Mammary epithelial cell (primary cell): ENCODE measurements at places on chromosomes 1 and 21. TPM values are rescaled to one million over a fixed set of nuclear protein-coding genes. Genes with fewer than 3 reads are reported as not detected.

The CD1D gene
- polyA plus RNA-seq = 3.7 TPM

The KCNE2 gene
- polyA plus RNA-seq = not detected

The TFF2 gene
- polyA plus RNA-seq = not detected

The SLC16A4 gene
- 12.4 TPM for polyA plus RNA-seq

The RAB25 gene
- polyA plus RNA-seq = 131 TPM

The LCE3E gene
- 0.19 TPM for polyA plus RNA-seq

The ETV3L gene
- polyA plus RNA-seq = not detected

The SYTL1 gene
- 33.0 TPM for polyA plus RNA-seq

The MRAP gene
- not detected for polyA plus RNA-seq

The C1orf185 gene
- polyA plus RNA-seq = not detected

The TCHHL1 gene
- polyA plus RNA-seq = not detected

GRCh38 chr1:172609528-172609927 is 49.4 kb upstream of the FASLG start:
- peak; percentile 19 for DNase-seq

GRCh38 chr1:206703661-206704060 is 19.0 kb downstream of the MAPKAPK2 start:
- no peak for DNase-seq

DNA sequence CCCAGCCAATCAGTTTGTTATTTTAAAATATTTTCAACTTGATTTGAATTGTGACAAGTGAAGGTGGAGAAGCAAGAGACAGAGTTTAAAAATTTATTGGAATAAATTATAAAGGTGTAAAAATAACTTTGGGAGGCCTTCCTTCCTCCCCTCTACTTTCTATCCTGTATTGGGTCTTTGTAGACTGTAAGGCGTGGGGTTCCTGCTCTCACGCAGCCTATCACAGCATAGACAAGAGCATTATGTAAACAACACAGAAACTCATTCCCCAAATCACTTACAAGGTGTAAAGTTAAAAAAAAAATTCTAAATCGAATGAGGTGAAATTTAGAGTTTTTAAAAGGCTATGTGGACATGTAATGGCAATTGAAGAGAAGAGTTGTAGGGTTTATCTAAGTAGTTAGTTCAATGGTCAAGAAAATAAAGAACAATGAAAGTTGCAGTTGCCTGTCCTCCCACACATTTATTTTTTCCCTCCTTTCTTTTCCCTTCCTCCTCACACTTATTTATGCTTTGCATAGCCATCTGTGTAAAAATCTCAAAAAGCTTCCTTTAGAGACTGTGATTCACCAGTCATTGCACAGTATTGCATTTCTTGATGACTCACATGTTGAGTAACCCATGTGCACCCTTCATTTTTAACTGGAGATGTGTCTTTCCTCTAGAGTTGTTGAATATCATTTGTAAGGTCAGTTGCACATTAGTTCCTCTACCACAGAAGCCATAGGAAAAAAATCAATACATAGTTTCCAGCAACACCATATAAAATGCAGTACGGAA is 242.2 kb downstream of the PTPRC start:
- DNase-seq = peak; percentile 87

DNA sequence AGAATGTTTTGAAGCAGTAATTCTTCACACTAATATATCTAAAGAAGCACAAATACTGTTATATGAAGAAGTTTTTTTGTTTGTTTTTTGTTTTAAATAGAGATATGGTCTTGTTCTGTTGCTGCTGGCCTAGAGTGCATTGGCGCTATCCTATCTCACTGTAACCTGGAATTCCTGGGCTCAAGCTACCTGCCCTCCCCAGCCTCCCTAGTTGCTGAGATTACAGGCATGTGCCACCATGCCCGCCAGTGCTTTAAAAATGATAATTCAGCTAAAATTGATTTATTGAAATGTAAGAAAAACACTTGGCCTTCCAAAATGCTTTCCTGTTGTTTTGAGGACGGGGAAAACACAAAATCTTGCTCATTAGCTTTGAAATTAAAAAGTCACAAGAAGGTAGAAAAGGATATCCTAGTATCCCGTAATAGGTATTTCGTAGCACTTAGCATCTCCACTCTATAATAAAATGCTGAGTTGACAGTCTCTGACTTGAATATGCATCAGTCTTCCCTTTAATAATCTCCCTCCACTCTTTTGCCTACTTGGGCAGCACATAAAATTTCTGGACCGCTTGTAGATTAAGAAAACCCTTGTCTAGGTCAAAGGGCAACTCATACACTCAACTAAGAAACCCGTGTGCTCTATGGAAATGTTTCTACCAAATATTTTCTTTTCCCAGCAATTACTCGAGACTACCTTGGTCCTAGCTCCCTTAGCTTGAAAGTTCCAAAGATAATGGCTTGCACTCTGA is 1.3 kb downstream of the SCYL3 start:
- no peak for DNase-seq

DNA sequence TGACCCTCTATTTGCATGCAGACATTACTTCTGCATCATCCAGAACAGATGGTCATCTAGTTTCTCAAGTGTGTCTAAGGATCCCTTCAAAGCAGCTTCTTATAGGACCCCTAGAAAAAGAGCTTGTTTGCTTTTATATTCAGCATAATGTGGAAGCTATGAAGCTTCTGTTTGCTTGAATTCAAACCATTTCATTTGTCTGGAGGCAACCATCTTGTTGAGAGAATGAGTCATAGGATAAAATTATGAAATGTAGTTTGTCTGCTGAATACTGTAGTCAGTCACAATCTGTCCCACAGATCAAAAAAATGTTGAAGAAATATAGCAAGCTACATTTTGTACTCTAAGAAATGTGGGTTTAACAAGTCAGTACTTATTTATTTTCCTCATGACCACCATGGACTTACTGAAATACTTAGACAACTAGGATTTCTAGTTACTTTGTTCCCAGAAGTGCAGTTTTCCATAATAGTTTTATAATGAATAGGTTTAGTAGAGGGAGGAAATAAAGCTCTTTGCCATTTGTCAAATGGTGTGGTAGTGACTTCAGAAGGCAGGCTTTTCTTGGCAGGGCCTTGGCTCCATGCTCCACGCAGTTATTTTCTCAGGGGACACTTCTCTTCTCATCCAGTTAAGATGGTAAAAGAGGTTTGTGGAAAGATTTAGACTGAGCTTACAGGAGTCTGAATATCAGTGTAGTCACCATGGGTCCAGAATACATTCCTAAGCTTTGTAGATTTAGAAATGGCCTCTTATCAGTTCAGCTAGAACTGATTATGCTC is 74.8 kb upstream of the DEPDC1 start:
- DNase-seq = peak; percentile 27

GRCh38 chr1:89758156-89758555 is 62.7 kb upstream of the LRRC8D start:
- DNase-seq = no peak

- no peak for DNase-seq
Observed at GRCh38 chr1:8809342-8809736, 8.1 kb downstream of the RERE start.

- peak; percentile 53 for DNase-seq
Observed at GRCh38 chr1:243848858-243849420, 1.1 kb downstream of the AKT3 start.

DNA sequence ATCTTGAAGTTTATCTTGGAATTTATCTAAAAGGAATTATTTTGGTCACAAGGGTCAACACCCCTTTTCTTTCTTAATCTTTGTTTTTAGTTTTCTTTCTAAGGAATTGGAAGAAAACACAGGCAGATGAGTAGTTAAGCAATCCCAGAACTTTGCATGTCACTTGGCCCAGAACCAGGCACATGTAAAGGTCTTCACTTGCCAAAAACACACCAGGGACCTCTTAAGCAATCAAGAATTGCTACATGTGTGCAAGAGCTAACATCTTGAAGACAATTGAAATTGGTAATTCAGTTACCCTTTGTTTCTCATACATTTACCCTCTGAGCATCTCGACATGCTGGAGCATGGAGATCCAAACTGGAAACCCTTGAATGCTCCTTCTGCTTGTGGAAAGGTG is 114.2 kb downstream of the ZC3H11B start:
- DNase-seq = no peak

GRCh38 chr21:14581902-14582457 is 35.9 kb upstream of the SAMSN1 start:
- no peak for DNase-seq

DNA sequence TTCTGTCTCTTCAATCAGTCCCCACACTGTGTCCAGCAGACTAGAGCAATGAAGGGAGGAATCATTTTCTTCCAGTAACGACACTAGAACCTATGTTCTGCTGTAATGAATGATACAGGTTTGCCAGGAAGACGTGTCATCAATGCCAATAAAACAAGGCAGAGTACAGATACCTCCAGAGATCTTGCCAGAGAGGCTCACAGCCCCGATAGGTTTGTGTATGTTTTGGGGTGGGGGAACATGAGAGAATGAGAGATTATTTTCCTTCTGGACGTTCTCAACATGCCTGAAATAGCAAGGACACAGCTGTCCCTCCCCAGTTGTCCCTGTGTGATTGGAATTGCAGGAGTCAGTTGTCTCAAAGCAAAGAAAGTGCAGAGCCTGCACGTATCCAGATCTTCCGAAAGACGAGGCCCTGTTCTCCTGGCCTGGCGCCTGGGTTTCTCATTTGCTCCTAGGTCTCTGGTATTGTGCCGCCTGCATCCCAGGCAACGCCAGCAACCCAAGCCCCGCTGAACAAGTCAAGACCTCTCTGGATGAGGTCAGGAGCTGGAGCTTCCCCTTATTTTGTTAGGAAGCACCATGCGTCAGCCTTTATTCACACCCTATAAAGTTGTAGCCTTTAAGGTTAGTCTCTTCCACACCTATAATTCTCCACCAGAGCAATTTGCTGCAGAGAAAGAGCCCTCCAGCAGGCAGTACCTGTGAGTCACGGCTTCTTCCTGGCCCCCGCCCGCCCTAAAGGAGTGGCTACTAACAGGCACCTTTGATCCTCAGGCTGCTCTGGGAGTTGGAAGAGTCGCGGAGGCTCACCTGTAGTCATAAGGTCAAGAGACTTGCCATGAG is 130.5 kb downstream of the TOMM20 start:
- DNase-seq = peak; percentile 100

DNA sequence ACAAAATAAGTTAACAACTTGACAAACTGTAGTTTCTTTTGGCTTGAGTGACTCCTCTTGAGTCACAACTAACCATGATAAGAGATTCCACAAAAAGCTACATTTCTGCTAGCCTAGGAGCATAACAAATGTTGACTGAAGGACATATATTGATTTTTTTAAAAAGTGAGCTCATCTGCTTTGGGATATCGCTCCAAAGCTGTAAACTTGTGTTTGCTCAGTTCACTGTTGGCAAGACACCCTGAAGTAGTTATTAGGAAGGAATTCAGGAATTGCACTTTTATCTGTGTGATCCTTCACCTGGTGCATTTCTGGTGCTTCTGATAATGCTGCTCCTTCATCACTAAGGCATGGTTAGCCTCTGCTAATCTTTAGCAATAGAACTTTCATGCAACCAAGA is 23.7 kb downstream of the RWDD3 start:
- DNase-seq = peak; percentile 75

- DNase-seq = no peak
Observed at GRCh38 chr1:247064304-247064703, 14.3 kb downstream of the ZNF670 start.

DNA sequence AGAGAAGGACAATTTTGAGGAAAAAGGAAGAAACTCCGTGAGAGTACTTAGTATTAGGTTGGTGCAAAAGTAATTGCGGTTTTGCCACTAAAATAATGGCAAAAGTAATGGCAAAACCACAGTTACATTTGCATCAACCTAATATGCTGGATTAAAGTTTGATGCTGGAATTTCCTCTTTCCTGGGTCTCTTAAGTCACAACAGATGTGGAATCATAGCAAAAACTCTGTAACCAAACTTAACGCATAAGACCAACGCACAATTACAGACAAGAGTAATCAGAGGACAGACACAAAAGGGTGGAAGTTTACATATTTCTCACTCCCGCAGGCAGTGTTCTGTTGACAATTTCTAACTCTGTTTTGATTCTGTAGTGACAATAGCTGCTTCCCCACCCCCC is 182.4 kb downstream of the BACH1 start:
- DNase-seq = no peak

DNA sequence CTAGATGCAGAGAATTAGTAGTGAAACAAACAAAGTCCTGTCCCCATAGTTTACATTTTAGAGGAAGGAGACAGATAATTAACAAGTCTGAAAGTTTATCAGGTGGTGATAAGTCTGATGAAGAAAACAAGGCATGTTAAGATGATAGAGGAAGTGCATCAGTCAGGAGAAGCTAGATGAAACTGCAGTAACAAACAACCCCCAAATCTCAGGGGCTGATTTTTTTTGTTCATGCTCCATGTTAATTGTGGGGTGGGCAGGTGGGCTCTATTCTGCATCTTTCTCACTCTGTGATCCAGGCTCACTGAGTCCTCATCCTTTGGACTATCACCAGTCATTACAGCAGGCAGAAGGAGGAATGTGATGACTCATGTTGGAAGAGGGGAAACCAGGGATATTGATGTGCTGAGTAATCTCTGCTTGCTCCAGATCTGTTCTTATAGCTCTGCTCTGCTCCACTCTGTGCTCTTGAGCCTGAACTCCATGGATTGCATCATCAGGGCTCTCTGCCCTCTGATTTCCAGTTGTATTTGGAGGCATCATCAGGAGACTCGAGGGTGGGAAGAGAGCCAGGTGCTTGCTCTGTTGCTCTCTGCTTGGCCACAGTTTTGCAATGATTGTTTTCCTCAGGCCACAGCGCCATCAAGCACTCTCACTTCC is 166.9 kb downstream of the IER5 start:
- DNase-seq = peak; percentile 96

- DNase-seq = no peak
Observed at GRCh38 chr1:2925291-2925690, 96.0 kb upstream of the ACTRT2 start.
